ENCODE measurements at places on chromosomes 5 and 9. TPM values are rescaled to one million over a fixed set of nuclear protein-coding genes. Genes with fewer than 3 reads are reported as not detected.

GRCh38 chr5:155258161-155258560 is 244.6 kb downstream of the KIF4B start:
- no peak for DNase-seq

DNA sequence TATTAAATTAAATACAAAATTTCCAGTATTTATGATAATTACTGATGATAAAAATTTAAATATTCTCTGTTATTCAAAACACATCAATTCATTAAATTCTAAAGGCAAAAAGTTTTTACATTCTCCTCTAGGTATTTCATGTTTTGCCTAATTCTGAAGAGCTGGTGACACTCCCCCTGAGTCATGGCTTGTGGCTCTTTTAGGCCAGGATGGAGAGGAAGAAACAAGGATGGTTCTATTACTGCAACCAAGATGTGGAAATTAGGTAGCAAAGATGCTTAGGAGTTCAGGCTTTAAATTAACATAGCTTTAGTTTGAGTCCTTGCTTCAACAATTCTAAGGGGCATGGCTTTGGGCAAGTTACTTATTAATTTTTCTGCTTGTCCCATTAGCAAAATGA is 1295.8 kb downstream of the EFNA5 start:
- no peak for DNase-seq

DNA sequence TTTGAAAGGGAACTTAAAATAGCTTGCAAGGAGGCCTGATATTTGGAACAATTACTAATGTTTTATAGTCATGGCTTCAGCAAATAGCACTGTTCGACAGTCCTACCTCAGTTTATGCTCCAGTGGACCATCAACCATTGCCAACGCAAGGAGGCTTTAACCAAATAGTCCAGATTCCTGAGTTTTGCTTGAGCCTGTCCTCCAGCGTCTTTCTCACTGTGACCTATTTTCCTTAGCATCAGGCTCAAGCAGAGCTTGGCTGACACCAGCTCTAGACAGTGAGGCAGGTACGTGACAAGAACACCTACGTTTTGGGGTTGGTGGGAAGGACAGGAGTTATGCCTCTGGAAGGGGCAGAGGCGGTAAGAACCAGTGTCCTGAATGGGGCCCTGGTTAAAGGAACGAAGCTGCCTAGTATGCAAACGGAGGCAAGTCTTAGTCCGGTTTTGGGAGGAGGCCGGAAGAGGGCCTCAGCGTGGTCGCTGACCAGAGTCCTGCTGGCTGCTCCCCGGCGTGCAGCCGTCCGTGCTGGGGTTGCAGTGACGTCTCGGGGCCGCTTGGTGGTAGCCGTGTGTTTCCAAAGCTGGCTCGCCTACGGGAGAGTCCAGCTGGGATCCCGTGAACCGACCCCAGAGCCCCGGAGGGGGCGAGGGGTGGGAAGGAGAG is 998 bp upstream of the FGF18 start:
- DNase-seq = no peak

GRCh38 chr5:145847499-145848497 is 12.7 kb upstream of the PRELID2 start:
- DNase-seq = no peak

DNA sequence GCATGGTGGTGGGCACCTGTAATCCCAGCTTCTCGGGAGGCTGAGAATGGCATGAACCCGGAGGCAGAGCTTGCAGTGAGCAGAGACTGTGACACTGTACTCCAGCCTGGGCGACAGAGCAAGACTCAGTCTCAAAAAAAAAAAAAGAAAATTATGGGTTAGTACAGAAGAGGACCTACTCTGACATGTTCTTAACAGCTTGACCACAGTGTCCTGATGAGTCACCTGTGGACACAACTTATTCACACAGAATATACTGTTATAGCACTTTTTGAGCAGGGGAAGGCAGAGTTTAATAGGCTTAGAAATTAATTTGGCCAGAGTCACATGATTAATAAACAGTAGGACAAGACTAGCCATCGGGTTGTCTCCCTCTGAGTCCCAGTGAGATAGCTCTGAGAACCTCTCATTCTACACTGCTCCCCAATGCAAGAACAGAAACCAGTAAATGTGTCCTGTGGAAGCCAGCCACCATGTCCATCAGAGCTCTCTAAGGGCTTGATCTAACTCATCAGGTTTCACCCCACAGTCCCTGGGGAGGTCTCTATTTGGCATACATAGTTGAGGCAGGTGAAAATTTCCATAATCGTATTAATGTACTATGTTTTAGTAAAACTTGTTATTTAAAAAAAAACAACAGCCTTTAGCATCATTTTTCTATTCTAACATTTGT is 1077.9 kb upstream of the C9orf72 start:
- DNase-seq = no peak

DNA sequence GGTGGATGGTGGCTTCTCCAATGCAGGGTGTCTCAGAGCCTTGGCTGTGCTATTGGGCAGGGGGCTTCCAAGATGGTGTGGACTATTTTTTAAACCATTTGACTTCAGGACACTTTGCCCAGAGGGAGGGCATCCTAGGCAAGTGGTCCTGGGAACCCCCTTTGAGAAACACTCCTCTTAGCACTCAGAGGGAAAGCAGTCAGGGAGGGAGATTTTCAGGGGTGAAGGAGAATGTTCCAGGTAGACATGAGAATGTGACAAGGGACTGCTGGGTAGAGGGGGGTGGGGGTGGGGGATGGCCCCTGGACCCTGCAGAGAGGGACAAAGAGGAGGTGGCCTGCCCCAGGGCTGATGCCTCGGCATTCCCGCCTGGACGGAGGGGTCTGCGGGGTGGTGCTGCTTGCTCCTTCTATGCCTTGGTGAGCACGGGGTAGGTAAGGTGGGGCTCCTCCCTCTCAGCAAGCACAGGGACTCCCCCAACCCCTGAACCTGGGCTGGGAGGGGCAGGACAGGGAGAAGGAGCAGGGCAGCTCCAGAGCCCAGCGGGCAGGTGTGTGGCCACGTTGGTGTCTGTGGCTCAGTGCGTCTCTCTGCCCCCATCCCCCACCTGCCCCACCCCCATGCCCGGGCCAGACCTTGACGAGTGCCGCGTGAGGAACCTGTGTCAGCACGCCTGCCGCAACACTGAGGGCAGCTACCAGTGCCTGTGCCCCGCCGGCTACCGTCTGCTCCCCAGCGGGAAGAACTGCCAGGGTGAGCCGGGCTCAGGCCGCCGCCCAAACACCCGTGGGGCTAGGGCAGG is 13.8 kb upstream of the ASS1 start:
- no peak for DNase-seq

DNA sequence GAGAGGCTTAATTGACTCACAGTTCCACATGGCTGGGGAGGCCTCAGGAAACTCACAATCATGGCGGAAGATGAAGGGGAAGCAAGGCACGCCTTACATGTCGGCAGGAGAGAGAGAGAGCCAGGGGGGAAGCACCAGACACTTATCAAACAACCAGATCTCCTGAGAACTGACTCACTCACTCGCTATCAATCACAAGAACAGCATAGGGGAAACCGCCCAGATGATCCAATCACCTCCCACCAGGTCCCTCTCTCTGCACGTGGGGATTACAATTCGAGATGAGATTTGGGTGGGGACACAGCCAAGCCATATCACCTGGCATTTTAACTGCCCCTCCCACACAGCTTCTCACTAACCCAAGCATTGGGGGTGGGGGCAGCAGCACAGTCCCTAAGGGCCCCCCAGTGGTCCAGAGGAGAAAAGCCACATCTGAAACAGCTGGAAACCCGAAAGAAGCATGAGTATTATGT is 76.1 kb upstream of the ASS1 start:
- no peak for DNase-seq

- no peak for DNase-seq
Observed at GRCh38 chr5:64100203-64100602, 65.4 kb upstream of the RNF180 start.

Gene FLT4
- 0.27 TPM for total RNA-seq

Gene HRCT1
- total RNA-seq = not detected

Gene FGF10
- not detected for total RNA-seq

Gene ADAMTS19
- total RNA-seq = not detected

Gene IL7R
- 1.3 TPM for total RNA-seq

Measured in GM12878 (cell line).